ENCODE measurements at places on chromosomes 12 and 14.

DNA sequence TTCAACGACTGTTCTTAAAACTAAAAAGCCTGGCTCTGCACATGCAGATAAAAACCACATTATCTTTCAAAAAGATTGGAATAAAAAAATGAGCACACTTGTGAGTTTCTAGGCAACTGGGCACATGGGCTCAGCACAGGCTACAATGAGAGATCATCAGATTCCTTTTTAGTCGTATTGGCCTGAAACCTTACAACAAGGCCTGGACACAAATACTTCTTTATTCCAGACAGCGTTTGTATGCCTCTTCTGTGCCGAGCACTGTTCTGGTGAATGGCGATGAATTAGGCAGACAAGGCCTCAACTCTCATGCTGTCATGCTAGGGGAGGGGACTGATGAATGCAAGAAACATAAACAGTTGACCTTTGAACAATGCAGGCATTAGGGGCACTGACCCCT, 463.0 kb downstream of the AACS start:
- DNase-seq: no peak

DNA sequence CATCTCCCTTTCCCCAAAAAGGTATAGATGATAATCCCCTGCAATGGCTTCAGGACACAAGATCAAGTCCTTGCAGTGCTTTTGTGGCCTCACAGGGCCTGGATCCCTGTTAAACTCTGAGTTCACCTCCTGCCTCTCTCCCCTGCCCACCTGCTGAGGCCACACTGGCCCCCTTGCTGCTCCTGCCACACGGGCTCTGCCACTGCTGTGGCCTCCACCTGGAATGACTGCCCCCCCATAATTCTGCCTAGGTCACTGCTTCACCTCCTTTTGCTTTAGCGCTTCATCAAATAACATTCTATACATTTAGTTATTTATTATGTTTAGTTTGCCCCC, 653 bp upstream of the IFI27 start:
- no peak for DNase-seq

DNA sequence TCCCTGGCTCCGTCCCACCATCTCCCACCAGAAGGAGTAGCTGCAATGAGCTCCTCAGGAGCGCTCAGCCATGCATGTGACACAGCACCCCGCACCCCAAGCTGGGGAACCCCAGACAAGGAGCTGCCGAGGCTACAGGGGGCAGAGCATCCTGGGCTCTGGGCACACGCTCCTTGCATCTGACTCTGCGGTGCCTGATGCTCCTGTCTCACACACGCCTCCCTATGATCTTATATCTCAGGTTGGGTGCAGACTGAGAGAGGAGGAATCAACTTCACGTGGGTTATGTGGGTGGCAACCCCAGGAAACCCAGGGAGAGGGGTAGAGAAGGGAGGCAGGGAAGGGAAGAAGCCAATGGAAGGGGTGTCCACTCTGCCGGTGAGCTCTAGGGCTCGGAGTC, 60.0 kb downstream of the CCNK start:
- DNase-seq: no peak

- no peak for DNase-seq
These were observed 4.5 kb downstream of the DAO start for GRCh38 chr12:108884116-108885012.

DNA sequence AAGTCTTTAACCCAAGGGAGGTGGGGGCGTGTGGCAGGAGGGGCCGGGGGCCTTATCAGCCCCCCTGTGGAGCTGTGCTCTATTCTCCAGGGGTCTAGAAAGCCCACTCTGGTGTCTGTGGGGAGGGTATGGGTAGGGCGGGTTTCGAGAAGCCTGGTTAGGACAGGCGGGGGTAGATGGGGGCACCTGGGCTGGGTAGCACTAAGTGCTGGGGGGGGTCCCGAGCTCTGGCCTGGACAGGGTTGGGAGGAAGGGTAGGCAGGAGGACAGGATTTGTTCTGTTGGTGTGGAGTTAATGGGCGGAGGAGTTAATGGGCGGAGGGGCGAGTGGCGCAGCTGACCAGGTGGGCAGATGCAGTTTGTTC, 2.0 kb downstream of the PACS2 start:
- DNase-seq: no peak

DNA sequence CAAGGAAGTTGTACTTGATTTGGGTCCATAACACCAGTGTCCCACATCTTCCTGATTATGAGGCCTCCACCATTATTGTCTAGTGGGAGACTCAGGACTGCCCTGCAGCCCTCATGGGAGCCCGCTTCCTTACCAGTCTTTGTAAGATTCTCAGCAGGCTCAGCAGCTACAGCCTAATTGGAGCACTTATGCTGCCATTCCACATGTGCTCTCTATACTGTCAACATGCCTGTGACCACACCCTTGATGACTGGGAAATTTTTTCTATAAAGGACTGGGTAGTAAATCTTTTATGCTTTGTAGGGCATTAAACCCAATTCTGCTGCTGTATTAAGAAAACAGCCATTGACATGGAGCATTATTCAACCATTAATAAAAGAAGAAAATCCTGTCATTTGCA, 145.5 kb upstream of the IGF1 start:
- no peak for DNase-seq

DNA sequence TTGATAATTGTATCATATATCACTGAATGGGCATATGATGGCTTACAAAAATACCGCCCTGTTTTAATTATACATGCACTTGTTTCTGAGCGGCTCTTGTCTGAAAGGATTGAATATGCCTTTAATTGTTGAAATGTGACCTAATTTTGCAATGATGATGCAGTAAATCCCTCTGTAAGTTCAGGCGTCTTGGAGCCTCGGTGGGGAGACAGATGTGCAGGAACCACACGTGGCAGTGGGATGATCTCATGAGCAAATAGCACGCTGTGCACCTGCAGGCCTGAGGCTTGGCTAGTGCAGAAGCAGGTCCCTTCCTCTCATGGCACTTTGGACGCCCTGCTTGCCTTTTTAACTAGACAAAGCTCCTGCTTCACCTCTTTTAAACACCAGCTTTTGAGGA, 49.3 kb upstream of the ASPG start:
- no peak for DNase-seq

- DNase-seq: peak; percentile 74
These were observed 9.4 kb downstream of the SART3 start for GRCh38 chr12:108551535-108551934.

GRCh38 chr14:70082394-70082793, 106.4 kb downstream of the SLC8A3 start:
- no peak for DNase-seq

DNA sequence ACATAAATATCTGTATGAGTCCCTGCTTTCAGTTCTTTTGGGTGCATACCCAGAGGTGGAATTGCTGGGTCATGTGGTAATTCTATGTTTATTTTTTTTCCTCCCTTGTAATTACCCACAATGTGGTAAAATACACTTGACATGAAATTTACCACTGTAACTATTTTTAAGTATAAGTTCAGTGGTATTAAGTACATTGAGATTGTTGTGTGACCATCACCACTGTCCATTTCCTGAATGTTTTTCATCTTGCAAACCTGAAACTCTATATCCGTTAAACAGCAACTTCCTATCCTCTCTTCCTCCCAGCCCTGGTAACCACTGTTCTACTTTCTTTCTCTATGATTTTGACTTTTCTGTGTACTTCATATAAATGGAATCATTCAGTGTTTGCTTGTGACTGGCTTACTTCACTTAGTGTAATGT, 51.4 kb downstream of the BORCS5 start:
- DNase-seq: no peak

DNA sequence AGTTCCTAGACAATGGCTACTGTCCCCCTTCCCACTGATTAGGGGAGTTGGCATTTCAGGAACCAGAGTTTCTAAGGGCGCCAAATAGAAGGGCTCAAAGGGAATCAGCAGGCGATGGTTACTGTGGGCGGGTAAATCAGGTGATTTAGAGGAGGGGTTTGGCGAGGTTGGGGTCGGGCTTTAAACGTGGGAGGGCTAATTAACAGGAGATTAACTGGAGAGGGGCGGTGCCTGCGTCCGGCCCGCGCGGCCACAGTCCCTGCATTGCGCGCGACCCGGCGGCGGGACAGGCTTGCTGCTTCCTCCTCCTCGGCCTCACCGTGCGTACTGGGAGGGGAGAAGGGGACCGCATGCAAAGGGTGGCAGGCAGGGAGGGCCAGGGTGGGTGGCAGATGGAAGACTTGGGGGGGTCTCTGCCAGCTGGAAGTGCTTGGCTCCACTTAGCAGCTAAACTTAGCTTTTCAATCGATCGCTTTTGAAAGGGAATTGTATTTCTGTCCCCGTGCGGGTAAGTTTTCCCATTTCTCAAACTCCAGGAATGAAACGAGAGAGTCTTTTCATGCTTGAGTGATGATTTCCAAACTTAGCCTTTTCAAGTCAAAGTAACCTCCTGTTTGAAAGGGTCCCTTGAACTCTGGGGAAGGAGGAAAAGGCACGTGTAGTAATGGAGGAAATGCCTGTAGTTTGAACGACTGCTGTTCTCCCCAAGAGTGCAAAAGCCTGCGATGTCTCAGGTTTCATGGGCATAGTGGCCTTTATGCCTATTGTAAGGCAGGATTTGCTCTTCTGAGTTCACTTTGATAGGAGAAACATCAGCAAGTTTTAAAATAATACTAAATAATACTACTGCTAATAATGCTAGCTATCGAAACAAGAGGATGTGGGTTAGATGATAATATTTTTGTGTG, at the start of gene MGST1:
TSS of gene MGST1 (plus strand) at position 255 of the 908 bp plus-strand sequence. CDS start 6,608 bp downstream, outside the sequence.
- peak; percentile 84 for DNase-seq

DNA sequence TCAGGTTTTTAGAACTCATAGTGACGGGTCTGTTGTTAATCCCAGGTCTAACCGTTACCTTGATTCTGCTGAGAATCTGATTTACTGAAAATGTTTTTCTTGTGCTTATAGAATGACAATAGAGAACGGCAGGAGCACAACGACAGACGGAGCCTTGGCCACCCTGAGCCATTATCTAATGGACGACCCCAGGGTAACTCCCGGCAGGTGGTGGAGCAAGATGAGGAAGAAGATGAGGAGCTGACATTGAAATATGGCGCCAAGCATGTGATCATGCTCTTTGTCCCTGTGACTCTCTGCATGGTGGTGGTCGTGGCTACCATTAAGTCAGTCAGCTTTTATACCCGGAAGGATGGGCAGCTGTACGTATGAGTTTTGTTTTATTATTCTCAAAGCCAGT, 34.4 kb downstream of the PSEN1 start:
- no peak for DNase-seq

DNA sequence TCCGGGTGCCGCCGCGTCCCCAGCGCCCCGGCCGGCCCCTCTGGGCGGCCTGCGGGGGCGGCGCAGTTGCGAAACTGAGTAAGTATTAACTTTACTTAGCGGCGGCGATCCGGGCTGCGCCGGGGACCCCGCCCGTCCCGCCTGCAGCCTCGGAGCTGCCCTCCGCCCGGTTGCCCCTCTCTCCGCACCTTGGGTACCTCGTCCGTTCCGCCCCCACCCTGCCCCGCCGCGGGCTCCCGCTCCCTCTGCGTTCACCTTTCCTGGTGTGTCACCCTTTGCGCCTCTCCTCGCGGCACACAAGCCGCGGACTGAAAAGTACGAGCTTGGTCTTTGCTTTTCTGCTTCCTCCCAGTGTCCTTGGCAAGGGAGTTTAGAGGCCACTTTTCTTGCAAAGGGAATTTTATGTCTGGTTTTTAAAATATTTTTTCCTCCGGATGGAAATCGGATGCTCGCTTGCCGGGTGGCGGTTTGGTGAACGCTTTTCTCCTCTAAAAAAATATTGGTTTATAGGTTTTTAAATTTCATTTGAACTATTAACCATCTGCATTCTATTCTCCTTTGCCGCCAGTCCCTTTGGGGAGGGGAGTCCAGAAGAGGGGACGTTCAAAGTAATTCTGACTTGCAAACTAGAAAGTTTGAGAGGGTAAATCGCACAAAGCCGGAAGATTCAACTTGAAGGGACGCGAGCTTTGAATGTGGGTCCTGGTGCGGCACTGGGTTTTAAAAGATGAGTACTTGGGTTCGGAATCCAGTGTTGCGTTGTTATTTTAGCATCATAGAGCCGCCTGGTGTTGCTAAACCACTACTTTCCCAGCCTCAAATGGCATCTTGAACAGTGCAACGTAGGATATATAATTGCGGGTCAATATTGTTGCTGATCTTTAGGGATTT, 834 bp downstream of the RASSF8 start:
- DNase-seq: peak; percentile 90

GRCh38 chr14:38616959-38617358, 361.1 kb upstream of the CLEC14A start:
- DNase-seq: no peak

DNA sequence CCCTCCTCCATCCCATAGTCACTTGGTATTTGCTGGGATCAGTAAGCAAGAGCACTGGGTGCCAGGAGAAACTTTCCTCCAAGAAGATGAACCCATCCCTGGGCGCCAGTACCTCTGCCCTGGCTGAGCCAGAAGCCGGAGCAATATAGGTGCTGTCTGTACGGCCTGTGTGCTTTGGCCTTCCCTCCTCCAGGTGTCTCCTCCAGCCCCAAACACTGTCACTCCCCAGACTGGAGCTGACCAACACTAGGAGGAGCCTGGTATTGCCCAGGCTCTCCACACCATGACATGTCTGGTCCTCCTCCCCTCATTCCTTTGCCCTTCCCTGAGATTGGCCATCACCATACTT, 4.9 kb downstream of the GSTZ1 start:
- no peak for DNase-seq

GRCh38 chr12:24767016-24767415, 181.9 kb downstream of the BCAT1 start:
- no peak for DNase-seq

DNA sequence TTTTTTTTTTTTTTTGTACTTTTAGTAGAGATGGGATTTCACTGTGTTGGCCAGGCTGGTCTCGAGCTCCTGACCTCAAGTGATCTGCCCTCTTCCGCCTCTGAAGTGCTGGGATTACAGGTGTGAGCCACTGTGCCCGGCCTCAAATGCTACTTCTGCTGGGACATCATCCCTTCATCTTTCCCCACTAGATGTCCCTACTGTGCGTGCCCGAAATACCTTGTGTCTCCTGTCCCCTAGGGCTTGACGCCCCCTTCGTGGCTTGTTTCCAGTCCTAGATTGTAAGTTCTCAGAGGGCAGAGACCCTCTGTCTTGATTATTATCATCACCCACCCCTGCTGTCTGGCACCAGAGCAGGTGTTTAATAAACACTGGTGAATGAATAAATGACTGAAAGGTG, 14.9 kb downstream of the CCDC63 start:
- DNase-seq: no peak

GRCh38 chr12:87935216-87935615, 94.0 kb downstream of the C12orf50 start:
- DNase-seq: no peak

- no peak for DNase-seq
These were observed 96.1 kb upstream of the GRIP1 start for GRCh38 chr12:66774929-66775328.

GRCh38 chr14:80202888-80203562, 8.3 kb downstream of the DIO2 start:
- DNase-seq: no peak

DNA sequence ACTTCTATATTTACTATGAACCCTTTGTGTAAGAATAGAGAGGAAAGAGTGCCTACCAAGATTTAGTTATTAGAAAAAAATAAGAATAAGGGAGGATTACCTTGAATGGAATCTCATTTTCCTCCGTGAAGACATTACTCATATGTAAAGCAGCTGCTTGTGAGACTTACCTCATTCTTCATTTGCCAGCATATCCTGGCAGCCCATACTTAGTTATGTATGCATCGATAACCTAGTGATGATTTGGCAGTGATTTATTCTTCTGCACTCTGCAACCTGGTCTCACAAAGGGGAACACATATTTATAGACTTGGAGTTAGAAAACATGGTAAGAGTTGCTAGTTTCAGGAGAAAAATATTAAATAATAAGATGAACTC, 56.8 kb downstream of the LRFN5 start:
- no peak for DNase-seq

- DNase-seq: no peak
These were observed 7.3 kb upstream of the CLMN start for GRCh38 chr14:95326987-95327386.

Measured in fibroblast of gingiva (primary cell).